ENCODE measurements at places on chromosomes 2 and 18.
A peak's percentile ranks its signal among the peaks of the same experiment; 100 is the strongest.

GRCh38 chr2:15045054-15045453 lies 412.5 kb downstream of the LRATD1 start:
- DNase-seq, result no peak

GRCh38 chr2:16102358-16102975 lies 162.1 kb downstream of the MYCN start:
- no peak for DNase-seq

GRCh38 chr18:76558881-76559667 lies 64.0 kb upstream of the ZNF516 start:
- no peak for DNase-seq

GRCh38 chr2:109335631-109336176 lies 206.7 kb downstream of the SH3RF3 start:
- DNase-seq, result peak; percentile 53

DNA sequence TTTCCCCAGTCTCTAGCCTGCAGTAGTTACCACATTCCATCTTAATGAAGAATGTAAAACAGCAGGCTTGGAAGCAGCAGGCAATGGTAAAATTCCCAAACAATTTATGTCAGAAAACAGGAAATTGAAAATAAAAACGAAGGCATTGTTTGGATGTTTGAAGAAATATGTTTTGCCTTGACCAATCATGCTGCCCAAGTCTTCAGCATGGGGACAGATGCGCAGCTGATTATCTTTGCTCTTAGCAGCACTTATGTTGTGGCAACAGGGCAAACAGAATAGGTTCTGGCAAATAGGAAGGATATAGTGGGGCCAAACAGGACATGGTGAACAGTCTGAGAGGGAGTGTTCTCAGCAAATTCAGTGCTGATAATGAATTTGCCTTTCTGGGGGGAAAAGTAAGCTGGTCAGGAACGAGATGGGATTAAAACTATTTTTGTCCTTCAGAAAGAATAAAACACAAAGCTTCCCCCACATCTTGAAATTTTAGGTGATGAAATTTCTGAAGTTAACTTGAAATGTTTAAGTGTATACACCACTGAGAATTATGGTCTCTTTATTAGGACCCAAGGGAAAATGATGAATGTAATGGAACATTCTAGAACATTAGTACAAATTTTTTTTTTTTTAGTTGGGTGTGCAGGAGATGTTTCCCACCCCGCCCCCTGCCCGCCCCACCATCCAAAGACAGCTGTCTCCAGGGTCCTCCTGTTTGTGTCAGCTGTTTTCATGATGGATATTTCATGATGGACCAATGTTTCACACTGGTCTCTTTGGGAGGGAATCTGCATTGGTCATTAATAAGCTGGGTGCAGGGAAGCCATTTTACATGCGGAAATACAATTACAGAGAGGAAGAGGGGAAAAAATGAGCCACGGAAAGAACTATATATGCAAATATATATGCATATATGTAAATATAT lies 239.5 kb upstream of the REV1 start:
- no peak for DNase-seq

DNA sequence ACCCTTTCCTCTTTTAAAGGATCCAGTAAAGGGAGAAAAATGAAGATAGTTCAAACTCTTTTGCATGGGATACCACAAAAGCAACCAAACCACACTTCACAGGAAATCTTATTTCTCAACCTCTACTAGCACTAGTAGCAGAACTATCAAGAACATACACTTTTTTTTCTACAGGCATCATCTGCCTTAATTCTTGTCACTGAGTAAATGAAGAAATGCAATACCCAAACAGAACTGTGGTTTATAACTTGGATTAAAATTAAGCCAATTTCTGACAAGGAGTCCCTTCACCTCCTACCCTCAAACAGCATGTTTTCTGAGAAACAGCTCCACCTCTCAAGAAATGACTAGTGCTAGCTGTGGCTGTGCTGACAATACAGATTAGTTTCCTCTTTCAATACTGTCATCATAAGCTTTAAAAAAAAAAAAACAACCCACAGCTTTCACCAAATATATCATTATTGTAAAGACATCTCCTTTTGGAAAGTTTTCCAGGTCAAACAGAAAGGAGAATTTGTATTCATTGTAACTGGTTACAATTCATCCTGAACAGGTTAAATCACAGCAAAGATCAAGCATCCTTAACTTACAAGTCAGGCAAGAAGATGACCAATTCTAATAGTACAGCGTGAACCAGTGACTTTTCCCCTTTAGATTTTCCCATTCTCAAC lies 44.4 kb downstream of the PTPN2 start:
- no peak for DNase-seq

DNA sequence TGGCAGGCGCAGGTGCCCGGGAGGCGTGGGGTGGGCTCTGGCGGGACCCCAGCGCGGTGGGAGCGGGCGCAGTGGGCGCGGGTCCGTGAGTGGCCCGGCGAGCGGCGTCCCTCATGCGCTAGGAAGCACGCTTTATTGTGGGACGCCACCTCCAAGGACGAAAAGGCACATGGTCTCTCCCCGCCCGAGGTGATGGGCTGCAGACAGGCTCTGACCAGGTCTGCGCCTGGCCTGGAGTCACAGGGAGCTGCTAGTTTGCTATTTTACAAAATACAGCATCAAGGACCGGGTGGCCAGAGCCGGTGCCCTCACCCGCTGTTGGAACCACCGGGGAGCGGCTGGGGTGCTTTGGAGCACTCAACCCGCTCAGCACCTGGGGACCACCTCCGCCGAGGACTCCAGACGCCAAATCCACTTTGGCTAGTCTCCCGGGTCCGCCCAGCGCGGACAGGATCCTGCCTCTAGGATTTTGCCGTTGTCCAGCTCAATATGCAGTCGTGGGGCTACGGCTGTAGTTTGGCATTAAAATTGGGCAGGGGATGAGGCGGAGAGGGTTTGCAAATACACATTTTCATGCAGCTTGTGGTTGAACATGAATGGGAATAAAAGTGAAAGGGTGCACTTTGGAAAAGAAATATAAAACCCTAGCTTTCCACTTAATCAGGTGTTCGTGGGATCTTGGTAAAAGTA lies 65.4 kb downstream of the LRRFIP1 start:
- no peak for DNase-seq

DNA sequence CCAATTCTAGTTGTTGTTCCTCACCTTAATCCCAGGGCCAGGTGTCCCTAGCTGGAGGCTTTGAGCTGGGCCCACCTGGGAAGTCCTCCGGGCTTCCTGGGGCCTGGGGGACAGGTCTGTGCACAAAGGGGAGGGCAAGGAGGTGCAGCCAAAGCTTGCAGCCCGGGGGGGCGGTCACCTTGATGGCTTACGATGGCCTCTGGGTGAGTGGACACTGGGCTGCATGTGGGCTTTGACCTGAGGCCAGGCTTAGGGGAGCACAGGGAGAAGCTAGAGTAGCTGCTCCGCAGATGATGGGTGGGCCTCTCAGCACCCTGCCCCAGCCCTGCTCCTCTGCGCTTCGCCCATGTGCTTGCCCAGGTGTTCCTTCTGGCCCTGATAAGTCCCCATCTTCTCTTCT lies 41.8 kb upstream of the HAAO start:
- DNase-seq, result no peak

GRCh38 chr2:62045017-62045543 lies 139.6 kb downstream of the COMMD1 start:
- no peak for DNase-seq

DNA sequence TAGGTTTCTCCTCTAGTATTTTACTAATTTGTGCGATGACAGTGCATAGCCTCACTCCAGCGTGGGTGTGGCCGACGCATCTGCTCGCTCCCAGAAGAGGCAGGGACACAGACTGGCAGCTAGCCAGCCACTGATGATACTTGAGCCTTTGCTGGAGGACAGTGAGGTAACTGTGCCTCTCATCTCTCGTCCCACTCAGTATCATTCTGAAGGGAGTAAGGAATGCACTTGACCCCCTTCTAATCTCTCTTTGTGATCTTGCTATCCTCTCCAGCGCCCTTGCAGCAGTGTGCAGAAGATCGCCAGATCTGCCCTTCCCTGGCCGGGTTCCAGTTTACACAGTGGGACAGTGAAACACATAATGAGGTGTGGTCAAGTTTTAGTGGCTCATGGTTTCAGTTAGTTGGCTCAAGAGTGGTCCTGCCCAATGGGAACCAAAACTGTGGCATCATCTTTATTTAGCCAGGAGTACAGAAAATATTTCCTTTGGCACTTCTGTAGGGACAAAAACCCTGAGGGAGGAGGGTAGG lies 17.5 kb downstream of the NCAPH start:
- no peak for DNase-seq

GRCh38 chr2:227796045-227796711 lies 17.5 kb upstream of the CCL20 start:
- DNase-seq, result no peak

- no peak for DNase-seq
Measured at GRCh38 chr2:100163605-100164004, 21.2 kb upstream of the AFF3 start.

DNA sequence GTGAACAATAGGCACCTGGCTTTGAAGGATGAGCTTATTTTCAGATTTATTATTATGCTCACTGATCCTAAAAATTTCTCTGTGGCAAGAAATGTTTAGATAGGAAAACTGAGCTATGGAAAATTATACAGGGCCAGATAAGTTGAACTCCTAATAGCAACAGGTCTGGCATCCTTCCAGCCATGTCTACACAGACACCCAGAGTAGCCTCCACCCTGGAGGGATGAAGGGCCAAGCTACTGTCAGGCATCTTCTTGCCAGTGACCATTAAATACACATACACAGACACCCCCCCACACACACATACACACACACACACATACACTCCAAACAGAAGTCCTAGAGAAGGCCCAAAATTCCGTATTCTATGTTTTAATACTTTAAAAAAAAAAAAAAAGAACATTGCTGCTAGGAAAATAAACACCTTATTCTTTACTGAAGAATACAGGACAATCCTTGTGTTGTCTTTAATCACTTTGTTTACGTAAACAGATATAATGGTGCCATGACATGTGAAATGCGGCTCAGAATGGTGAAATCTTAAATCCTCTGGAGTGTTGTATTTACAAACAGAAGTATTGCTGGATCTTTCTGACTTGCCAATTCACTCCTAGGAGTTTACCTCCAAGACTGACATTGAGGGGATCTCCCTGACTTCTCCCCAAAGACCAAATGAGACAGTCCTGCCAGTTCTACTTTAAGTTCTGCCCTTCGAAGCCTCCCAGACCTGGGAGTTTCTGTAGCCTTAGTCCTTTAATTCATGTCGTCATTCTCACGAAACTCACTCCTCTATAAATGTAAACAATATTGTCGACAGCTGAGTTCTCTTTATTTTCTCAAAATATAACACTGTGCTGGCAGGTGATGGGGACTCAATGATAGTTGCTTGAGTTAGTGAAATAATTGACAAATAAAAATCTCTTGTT lies 163.1 kb downstream of the ANTXR1 start:
- DNase-seq, result peak; percentile 23

DNA sequence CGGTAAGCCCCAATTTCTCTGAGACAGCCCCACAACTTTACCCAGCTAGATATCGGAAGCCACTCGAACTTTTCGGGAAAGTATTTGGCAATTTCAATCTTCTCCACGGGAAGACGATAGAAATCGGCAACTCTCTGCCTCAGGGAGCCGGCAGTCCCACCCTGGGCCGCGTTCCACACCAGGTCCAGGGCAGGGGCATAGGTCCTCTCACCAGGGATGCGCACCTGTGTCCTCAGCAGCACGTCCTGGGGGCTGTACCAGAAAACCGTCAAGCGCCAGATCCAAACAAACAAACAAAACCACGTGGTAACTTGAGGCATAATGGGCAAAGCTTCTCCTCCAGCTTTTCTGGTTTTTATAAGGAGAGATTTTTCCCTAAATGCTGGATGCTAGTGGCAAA lies 80.9 kb downstream of the USP40 start:
- DNase-seq, result no peak

DNA sequence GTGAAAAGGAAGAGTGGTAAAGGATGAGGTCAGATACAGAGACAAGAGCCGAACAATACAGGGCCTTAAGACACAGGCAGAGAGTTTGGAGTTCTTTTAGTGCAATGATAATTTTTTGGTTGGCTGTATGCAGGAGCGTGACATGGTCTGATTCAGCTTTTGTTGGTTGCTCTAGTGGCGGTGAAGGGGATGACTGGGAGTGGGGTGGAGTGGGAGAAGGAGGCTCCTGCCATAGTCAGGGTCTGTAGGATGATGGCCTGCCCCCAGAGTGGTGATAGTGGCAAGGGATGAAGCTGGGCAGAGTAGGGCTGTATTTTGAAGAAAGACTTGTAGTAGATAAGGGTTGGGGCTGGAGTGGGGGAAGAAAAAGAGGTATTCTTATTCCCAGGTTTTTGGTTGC lies 306.6 kb upstream of the VWC2L start:
- DNase-seq, result no peak

DNA sequence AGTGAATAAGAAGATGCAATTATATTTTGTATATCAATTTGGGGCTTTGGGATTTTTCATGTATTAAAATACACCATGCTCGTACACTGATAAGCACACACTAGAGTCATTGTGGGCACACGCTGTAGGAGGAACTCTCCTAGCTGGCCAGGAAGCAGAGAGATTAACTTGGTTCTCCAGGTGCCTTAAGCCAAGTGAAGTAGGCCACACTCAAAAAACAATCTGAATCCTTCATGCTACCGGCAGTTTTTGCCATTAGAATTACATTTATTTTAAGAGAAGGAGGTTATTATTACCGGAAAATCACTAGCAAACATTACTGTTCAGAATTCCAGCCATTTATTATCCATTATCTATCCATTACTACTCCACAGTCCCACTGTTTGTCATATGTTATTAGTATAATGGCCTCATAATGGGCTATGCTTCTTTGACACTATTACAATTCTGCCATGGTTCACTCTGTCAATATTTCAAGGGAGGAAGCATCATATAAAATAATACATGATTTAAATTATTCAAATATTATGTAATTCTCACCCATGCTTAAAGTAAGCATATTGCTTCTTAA lies 214.4 kb downstream of the L3MBTL4 start:
- no peak for DNase-seq

DNA sequence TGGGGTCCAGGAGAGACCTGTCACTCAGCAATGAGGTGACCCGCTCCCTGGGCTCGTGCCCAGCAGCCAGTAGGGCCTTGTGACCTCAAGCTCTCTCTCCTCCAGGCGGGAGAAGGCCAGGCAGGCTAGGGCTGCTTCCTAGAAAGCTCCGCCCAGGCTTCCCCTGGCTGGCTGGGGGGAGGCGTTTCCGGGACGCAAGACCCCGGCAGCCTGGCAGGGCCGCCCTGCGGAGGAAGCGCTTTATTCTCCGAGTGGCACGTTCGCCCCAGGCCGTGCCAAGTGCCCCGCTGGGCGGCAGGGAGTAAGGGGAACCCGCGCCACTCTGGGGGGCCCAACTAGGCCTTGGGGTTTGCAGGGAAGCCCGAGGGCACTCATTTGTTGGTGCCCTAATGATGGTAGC lies 21.2 kb upstream of the EPAS1 start:
- no peak for DNase-seq

DNA sequence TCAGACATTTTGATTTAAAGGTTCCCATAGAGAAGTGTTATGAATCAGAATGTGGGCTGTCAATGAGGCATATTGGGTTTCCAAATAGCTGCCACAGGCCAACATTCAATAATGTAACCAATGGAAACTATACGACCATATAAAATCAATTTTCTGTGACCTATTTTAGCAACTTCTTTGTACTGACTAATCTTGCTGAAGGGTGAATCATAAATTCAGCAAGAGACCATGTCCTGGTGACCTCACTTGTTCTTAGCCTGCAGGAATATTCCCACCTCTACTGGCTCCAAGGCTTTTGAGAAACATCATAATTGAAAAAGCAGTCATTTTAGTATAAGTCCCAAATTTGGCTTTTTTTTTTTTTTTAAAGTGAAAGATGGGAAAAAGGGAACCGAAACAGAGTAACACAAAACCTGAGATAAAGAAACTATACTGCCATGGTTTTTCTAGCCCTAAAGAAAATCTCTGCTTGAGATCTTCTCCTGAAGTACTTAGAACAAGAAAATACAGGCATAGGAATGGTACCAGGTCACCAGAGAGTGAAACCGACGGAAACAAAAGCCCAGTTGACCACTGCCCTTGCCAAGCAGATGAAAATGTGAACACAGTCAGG lies 32.1 kb downstream of the PLEKHM3 start:
- no peak for DNase-seq

All from NCI-H226 (cell line).